ENCODE measurements at places on chromosomes 11 and 22. TPM values are rescaled to one million over a fixed set of nuclear protein-coding genes. Genes with fewer than 3 reads are reported as not detected.

Gene PICALM
- total RNA-seq, result 111 TPM

Gene COMMD9
- 63.6 TPM for total RNA-seq

Gene UCP3
- 0.90 TPM for total RNA-seq

Gene SORL1
- total RNA-seq, result 23.8 TPM

DNA sequence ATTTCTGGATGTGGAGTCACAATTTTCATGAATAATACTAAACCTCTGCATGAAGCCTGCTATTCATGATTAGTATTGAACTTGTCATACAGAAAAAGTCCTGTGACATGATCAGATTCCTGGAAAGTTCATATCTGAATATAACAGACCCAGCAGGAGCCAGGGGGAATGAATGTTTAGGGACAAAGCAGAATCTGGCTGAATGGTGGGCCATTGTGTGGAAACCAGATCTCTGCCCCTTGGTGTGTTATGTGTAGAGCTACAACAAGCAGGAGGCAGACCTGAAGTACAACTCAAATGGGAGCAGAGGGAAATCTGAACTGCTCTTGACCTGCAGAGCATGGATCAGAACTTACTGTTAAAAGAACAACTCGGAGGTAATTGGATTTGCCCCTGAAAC is 30.3 kb downstream of the KREMEN1 start:
- no peak overlapping the region for H3K27ac ChIP-seq
- DNase-seq, result no peak
- peaks cover 12% of the 10 kb centered on the region for H3K36me3 ChIP-seq
- no peaks in the 10 kb centered on the region for H3K27me3 ChIP-seq
- H3K4me3 ChIP-seq, result no peak overlapping the region

DNA sequence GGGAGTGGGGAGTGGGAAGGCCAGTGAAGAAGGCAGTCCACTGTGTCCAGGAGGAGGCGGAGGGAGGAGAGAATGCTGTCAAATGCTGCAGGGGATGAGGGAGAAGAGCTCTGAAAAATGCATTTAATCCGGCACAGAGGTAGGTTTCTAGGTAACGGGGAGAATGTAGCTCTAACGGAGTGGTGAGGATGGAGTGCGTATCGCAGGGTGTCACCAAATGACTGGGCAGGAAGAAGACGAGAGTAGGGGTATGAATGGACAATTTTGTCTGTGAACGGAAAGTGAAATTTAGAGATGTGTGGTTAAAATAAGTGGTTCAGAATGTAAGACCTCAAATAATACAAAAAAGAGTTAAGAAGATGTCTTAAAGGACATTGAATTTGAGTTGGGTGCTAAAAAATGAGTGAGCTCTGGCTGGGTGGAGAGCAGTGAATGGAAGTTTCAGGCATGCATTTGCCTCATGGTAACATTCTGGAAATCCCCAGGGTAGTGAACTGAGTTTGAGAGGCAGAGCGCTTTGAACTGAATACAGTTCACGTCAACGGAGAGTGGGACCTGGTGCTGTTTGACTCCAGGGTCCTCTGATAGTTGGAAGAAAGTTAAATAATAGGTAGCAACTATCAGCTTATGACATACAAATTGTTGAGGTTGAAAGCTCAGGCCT is 81.3 kb upstream of the CADM1 start:
- H3K27ac ChIP-seq, result no peak overlapping the region
- no peak for DNase-seq
- H3K27me3 ChIP-seq, result no peaks in the 10 kb centered on the region
- H3K36me3 ChIP-seq, result no peaks in the 10 kb centered on the region
- H3K4me3 ChIP-seq, result no peak overlapping the region

Gene PRG2
- total RNA-seq, result 212 TPM

DNA sequence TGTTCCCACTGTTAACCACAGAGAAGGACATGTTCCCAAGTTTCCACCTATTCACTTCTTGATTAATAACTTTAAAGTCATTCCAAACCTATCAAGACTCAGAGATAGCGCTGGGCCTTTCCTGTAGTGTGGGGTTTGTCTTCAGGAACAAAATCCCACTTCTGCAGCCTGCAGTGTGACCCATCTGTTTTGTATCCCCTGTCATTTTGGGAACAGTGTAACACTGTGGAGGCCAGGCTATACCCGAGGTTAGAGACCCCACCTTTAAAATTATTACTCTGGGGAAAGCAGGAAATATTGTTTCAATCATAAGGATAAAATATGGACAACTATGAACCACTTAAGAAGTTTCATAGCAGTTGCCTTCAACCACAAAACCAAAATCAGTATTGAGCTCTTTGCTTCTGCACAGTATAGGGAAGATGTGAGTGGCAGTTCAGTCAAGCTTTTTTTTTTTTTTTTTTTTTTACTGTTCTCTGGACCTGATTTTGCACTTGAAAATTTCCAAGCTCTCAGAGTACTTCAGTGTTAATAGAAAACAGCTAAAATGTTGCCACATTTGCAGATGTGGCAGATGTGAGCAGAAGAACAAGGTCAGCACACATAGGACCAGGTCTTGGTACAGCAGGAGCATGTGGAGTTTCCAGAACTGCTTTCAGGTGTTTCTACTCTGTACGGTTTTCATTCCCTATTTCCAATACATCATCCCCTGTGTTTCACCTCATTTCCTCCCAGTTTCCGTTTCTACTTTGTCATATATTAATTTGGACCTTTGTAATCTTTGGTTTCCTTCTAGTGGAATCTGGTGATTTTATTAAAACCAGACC is 121.5 kb downstream of the MAML2 start:
- H3K27ac ChIP-seq, result no peak overlapping the region

Gene CCDC89
- 0.66 TPM for total RNA-seq

DNA sequence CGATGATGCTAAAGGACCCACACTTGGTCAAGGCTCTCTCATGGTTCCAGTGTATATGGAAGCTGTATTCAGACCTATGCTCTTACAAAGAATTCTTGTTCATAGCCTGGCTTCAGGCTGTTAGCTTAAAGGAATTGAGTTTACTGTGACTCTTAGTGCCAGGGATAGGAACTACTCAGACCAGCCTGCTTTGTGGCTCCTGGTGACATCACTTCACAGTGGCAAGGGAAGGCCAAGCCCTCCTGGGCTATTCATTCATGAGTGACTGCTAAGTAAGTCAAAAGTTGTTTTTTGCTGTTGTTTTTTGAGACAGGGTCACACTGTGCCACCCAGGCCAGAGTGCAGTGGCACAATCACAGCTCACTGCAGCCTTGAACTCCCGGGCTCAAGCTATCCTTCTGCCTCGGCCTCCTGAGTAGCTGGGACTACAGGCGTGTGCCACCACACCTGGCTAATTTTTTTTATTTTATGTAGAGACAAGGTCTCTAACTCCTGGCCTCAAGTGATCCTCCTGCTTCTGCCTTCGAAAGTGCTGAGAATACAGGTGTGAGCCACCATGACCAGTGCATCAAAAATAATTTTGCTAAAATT is 9.6 kb downstream of the ART5 start:
- H3K4me1 ChIP-seq, result no peaks in the 10 kb centered on the region
- H3K27ac ChIP-seq, result no peak overlapping the region
- H3K4me3 ChIP-seq, result no peak overlapping the region

GRCh38 chr11:118132385-118133151 is 20.1 kb downstream of the SCN4B start:
- H3K27me3 ChIP-seq, result peaks cover 17% of the 10 kb centered on the region
- DNase-seq, result no peak
- H3K36me3 ChIP-seq, result no peaks in the 10 kb centered on the region
- H3K27ac ChIP-seq, result no peak overlapping the region
- no peaks in the 10 kb centered on the region for H3K4me1 ChIP-seq

Gene CNIH2
- total RNA-seq, result 1.6 TPM

Gene CEP126
- total RNA-seq, result 0.42 TPM

Gene GSTT2B
- 1.1 TPM for total RNA-seq

- no peaks in the 10 kb centered on the region for H3K27me3 ChIP-seq
- H3K36me3 ChIP-seq, result peaks cover 8% of the 10 kb centered on the region
These were observed 545 bp upstream of the TIRAP start for GRCh38 chr11:126282361-126282735.
